ENCODE measurements at places on chromosomes 1 and 21. TPM values are rescaled to one million over a fixed set of nuclear protein-coding genes. Genes with fewer than 3 reads are reported as not detected.

C1orf216 gene
- total RNA-seq: 20.7 TPM

SYT2 gene
- total RNA-seq: not detected

SELENBP1 gene
- 71.9 TPM for total RNA-seq

CCDC181 gene
- total RNA-seq: 2.1 TPM

BTBD8 gene
- total RNA-seq: 14.9 TPM

UBE2U gene
- not detected for total RNA-seq

TCP10L gene
- total RNA-seq: 1.9 TPM

C1orf185 gene
- total RNA-seq: not detected

OBSCN gene
- total RNA-seq: 18.3 TPM

CXADR gene
- total RNA-seq: 3.0 TPM

RPS6KA1 gene
- total RNA-seq: 26.8 TPM

LCE1F gene
- total RNA-seq: not detected

RAB25 gene
- total RNA-seq: not detected

CAPZA1 gene
- 108 TPM for total RNA-seq

SLAMF8 gene
- total RNA-seq: 3.3 TPM

CFAP107 gene
- total RNA-seq: not detected

RAB42 gene
- total RNA-seq: 5.8 TPM

BRINP2 gene
- 0.18 TPM for total RNA-seq

PADI1 gene
- not detected for total RNA-seq

CRNN gene
- total RNA-seq: not detected

FCRLB gene
- 4.9 TPM for total RNA-seq

IL24 gene
- total RNA-seq: not detected

A3GALT2 gene
- total RNA-seq: not detected

MYCL gene
- 2.5 TPM for total RNA-seq

TTC24 gene
- total RNA-seq: not detected

ENAH gene
- total RNA-seq: 80.8 TPM

LAX1 gene
- 1.6 TPM for total RNA-seq

SPRR1B gene
- total RNA-seq: not detected
